ENCODE measurements at places on chromosomes 2 and 18. TPM values are rescaled to one million over a fixed set of nuclear protein-coding genes. Genes with fewer than 3 reads are reported as not detected.

LCT gene
- total RNA-seq = not detected

DNA sequence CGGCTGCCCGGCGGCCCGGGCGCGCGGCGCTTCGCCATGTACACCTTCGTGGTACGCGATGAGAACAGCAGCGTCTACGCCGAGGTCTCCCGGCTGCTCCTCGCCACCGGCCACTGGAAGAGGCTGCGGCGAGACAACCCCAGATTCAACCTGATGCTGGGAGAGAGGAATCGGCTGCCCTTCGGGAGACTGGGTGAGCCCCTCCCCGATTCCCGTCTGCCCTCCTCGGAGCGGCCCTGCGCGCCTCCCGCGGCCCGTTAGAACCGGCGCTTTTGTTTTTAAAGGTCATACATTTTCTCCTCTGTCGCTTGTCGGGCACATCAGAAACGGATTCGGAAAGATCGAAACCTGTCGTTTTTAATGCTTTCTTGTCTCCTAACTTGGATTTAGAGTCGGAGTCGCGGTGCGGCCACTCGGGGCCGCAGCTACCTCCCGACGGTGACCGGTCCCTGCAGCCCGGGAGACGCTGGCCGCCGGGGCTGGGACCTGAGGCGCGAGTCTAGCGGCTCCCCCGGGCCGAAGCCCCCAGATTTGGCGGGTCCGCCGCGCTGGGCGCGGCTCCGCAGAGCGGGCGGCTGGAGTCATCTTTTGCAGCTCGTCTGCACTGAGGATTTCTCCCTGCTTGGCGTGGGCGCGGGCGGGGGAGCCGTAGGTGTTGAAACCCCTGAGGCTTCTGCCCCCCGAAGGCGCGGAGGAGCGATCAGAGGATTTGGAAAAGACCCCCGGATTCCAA, 519 bp downstream of the TTL start:
- DNase-seq = peak; percentile 56

DNA sequence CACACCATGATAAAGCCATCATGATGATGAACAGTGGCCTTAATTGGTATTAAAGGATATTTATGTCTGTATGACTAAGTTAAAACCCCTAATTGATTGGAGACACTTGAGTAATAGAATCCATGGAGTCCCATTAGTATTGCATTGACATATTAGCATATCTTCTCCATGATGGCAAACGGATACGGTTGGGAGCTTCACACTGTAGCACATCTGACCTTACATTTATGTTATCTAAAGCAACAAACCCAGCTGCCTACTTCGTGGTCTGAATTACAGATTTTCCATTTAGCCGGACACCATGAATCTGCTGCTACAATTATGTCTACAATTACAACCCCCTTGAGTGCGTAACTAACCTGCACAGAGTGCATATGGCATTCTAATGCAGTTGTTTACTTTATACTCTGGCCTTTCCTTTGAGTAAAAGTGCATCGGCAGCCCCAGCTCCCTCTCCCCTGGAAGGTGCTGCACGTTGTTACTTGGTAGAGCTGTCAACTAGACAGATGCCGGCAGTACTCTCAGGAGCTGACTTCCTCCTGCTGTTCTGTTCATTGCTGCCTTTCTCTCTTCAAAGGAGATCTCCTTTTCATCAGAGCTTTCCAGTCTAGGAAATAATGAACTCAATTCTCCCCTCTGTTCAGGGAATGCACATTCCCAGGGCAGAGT, 92.1 kb downstream of the LRRC30 start:
- no peak for DNase-seq

DNA sequence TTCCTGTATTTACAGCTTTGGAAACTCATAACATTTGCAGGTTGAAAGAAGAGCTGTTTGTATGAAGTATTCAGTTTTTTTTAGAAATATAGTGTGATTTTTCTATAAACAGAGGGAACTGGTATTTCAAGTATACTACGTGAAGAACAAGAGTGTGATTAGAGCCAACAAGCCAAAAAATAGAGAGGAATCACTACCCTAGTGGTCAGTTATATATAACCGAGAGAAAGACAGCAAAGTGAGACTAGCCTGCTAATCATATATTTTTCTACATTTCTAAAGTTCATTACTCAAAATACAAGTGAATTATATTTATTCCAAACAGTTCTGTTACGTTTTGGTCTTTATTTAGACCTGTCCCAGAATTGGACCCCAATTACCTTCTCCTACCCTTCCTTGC, 444.8 kb upstream of the NRP2 start:
- DNase-seq = no peak

MYOM1 gene
- total RNA-seq = 10.1 TPM

- DNase-seq = no peak
Observed at GRCh38 chr2:128439031-128439790, 120.5 kb upstream of the HS6ST1 start.

DNA sequence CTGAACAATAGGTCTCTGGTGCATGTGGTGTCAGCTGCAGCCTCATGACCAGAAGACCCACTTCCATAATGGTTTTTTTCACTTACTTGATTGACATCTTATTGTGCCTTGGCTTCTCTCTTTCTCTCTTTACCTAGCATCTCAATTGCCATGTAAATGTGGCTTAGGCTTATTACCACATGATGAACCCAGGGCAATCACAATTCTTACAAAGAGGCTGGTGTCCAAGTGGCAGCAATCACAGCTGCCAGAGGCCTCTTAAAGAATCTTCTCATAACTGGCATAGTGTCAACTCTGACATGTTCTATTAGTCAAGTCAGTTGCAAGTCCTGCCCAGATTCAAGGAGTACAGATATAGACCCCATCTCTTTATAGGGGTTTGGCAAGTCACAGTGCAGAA, 1224.8 kb downstream of the SUCLG1 start:
- no peak for DNase-seq

DNA sequence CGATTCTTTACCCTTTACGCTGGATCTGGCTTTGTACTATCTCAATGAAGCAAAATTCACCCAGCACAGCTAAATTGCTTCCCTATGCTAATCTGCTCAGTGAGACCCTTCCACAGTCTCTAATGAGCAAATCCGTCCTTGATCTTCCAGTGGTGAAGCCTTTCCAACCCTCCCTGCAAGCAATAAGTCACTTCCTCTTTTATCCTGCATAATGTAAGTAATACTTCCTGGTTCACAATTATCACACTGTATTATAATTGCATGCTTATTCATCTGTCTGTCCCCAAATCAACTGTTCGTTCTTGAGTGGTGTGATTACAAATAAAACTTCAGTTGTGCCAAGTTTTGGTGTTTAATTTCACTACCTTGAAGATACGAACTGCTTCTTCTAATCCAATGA, 404.0 kb downstream of the ADCYAP1 start:
- DNase-seq = no peak

RELCH gene
- total RNA-seq = 17.5 TPM

ATOH8 gene
- 0.33 TPM for total RNA-seq

DNA sequence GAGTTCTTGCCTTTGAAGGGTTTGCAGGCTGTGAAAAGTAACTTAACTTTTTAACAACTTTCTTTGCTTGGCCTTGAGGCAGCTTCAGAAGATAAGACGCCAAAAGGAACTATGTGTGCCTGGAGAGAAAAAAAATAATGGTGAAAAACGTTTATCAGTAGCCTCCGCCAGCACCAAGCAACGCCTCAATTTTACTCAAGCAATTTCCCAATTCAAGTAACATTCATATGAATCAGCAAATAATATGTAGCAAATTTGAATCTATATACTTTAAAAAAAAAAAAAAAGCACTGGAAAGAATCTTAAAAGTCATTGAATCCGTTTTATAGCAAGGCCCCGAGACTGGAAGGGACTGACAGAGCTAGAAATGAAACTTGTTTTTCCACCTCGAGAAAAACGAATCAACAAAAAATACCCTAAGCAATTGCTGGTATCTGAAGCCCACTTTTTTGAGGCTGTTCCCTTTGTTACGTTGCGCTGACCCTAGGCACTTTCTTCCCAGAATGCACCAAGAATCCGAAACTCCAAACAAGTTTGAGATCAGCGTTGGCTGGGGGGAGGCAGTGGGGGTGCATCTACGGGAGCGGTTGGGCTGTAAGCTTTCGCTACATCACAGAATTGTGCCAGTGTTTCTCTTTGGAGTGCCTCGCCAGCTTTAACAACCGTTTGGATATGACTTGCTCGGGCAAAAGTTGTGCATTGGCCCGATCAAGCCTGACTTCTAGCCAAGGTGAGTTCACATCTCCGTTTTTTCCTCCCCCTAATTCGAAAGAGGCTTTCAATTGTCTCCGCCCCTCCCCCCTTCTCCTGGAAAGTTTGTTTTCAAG, 2.7 kb upstream of the TGIF1 start:
- DNase-seq = peak; percentile 71

NGEF gene
- total RNA-seq = 10.6 TPM

- DNase-seq = peak; percentile 35
Observed at GRCh38 chr2:103959174-103960128, 894.5 kb upstream of the POU3F3 start.

GRCh38 chr18:74831571-74832250, 234.0 kb downstream of the ZNF407 start:
- no peak for DNase-seq

GPR55 gene
- total RNA-seq = 0.17 TPM

GRCh38 chr2:191747170-191747530, 69.2 kb downstream of the NABP1 start:
- no peak for DNase-seq

Data from liver (tissue), 10 donors.